ENCODE measurements at places on chromosomes 6 and 20. TPM values are rescaled to one million over a fixed set of nuclear protein-coding genes. Genes with fewer than 3 reads are reported as not detected.

The CNKSR3 gene
- total RNA-seq, result 23.9 TPM

The PI16 gene
- total RNA-seq, result 3.8 TPM

The RGS17 gene
- total RNA-seq, result 0.64 TPM

The TSBP1 gene
- total RNA-seq, result not detected

The NRSN1 gene
- total RNA-seq, result 0.17 TPM

The NHLRC1 gene
- 0.97 TPM for total RNA-seq

The KIFC1 gene
- total RNA-seq, result 2.1 TPM

The FAM209B gene
- 0.55 TPM for total RNA-seq

DNA sequence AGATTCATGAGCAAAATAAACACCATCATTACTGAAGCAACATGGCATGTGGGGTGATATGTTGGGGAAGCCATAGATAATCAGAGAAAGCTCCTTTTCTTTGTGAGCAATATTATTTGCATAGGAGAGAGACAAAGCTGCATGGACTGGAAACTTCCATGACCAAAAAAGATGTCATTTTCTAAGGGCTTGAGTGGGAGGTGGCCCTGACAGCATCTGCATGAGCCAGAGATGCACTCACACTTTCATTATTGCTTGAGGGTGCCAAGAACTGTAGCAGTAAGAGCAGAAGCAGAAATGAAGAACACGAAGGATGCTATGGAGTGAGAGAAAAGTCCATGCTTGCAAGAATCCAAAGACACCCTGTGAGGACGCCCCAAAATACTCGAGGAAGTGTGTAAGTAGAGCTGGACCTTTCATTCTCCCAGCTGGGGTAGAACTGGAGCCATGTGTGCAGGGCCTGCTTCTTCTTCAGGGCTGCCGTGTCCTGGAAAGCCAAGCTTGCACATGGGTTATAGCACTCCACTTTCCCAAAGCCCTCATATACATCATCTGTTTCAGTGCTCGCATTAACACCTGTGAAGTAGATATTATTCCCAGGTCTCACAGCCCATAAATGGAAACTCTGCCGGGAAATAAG is 851.2 kb downstream of the DHX35 start:
- no peak overlapping the region for H3K27ac ChIP-seq
- no peaks in the 10 kb centered on the region for H3K4me1 ChIP-seq
- H3K36me3 ChIP-seq, result no peaks in the 10 kb centered on the region
- no peaks in the 10 kb centered on the region for H3K27me3 ChIP-seq
- H3K4me3 ChIP-seq, result no peak overlapping the region
- no peak for DNase-seq

- DNase-seq, result no peak
- peaks cover under 1% of the 10 kb centered on the region for H3K36me3 ChIP-seq
- no peak overlapping the region for H3K27ac ChIP-seq
- H3K27me3 ChIP-seq, result no peaks in the 10 kb centered on the region
- no peaks in the 10 kb centered on the region for H3K4me1 ChIP-seq
- no peak overlapping the region for H3K4me3 ChIP-seq
These were observed 87.6 kb downstream of the BTBD9 start for GRCh38 chr6:38552121-38552520.

- H3K27me3 ChIP-seq, result no peaks in the 10 kb centered on the region
- H3K36me3 ChIP-seq, result peaks cover 7% of the 10 kb centered on the region
- no peak overlapping the region for H3K4me3 ChIP-seq
These were observed 108.1 kb downstream of the IRF4 start for GRCh38 chr6:499617-500016.

- no peak for DNase-seq
- H3K27me3 ChIP-seq, result no peaks in the 10 kb centered on the region
- H3K27ac ChIP-seq, result no peak overlapping the region
- H3K36me3 ChIP-seq, result no peaks in the 10 kb centered on the region
- H3K4me1 ChIP-seq, result no peaks in the 10 kb centered on the region
These were observed 770 bp downstream of the ULBP3 start for GRCh38 chr6:150068151-150068550.

DNA sequence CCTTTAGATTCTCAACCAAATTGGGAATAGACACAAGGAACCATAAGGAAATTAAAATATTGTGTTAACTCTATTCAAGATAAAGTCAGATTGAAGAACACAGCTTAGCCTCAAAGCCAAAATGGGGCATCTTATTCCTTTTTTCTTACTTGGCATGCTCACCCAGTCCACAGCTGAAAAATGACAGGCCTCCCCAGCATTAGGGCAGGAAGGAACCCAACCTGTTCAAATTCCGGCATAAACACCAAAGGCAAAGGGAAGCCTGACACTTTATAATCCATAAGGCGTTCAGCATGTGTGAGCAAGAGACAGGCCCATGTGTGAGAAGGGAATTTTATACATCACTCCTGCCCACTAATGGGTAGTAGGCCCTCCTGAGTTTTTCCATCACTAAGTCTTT is 2.9 kb downstream of the BEND6 start:
- H3K27me3 ChIP-seq, result no peaks in the 10 kb centered on the region
- no peak for DNase-seq

DNA sequence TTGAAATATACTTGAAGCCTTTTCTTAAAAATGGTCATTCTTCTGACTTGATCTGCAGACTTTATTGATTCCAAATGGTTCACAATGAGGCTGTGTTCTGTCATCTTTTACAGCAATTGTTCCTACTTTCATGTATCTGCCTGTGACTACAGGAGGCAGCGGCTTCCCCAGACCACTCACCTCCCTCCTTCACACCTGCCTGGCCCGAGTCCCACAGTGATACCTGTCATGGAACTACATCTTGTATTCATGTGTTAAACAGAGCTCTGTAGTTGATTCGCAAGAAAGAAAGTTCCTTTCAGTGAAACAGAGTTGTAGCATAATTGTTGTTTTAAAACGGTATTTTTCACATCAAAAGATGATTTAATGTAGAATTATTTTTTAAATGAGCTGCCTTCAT is 673.5 kb upstream of the AGPAT4 start:
- no peaks in the 10 kb centered on the region for H3K36me3 ChIP-seq
- no peaks in the 10 kb centered on the region for H3K4me1 ChIP-seq
- H3K27me3 ChIP-seq, result no peaks in the 10 kb centered on the region
- DNase-seq, result no peak

- H3K27me3 ChIP-seq, result no peaks in the 10 kb centered on the region
- DNase-seq, result no peak
- H3K27ac ChIP-seq, result peak overlapping the region; percentile 78
- no peak overlapping the region for H3K4me3 ChIP-seq
These were observed 21.5 kb upstream of the CCN5 start for GRCh38 chr20:44693627-44694026.

DNA sequence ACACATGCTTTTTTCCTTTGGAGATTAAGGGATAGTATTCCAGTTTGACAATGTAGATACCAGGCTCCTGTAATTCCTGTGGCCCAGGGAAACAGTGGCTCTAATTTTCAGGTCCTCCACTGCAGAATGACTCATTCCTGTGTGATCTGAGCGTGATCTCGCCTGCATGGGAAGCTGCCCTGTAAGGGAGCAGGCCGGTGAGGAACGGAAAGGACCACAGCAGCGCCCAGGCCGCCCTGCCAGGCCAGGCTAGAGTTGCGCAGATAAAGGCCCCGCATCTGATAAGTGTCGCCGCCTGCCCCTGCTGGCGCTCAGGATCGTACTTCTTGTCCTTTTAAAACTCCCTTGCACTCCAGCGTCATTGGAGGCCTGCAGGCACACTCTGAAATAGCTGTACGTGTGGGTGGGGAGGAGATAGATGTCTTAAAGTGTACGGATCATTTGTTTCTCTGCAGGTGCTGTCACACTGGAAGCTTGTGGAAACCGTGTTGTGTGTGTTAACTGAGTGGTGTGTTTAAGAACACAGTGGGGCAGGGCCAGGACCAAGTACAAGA is 60.7 kb downstream of the SYNJ2 start:
- H3K36me3 ChIP-seq, result no peaks in the 10 kb centered on the region
- H3K27me3 ChIP-seq, result no peaks in the 10 kb centered on the region
- H3K27ac ChIP-seq, result no peak overlapping the region
- H3K4me3 ChIP-seq, result no peak overlapping the region
- peaks cover 14% of the 10 kb centered on the region for H3K4me1 ChIP-seq

DNA sequence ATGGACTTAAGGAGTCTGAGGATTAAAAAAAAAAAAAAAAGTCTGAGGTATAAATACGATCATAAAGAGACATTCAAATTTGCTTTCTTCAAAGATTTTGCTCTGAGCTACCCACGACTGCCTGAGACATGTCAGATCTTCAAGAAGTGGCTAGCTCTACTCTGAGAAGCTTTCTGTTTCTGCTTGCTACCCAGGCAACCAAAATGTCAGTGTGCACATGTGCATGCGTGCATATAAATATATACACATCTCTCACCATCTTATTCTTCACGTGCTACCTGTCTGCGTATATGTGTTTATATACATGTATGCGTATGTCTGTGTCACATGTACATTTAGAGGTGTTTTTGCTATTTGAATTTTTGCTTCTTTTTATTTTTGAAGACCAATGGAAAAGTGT is 299.6 kb upstream of the STXBP5 start:
- H3K27me3 ChIP-seq, result no peaks in the 10 kb centered on the region
- peaks cover 22% of the 10 kb centered on the region for H3K4me1 ChIP-seq
- DNase-seq, result no peak
- H3K4me3 ChIP-seq, result no peak overlapping the region
- H3K27ac ChIP-seq, result no peak overlapping the region
- no peaks in the 10 kb centered on the region for H3K36me3 ChIP-seq

DNA sequence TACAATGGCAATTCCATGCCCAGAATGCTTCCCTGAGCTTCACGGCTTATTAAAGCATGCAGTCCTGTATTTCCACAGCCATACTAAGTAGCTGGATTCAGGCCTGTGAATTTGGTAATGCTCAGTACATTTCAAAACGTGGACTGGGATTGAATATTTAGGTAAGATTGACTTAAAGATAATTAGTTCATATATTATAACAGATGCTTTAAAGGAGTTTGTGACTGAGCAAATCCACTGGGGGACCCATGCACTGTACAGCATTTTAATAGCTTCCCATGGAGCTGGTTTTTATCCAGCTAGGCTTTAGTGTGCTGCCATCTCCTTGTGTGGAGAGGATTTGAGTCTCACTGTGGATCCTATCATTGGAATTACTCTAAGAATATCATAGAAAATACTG is 420.9 kb upstream of the FLRT3 start:
- H3K36me3 ChIP-seq, result no peaks in the 10 kb centered on the region
- H3K4me3 ChIP-seq, result no peak overlapping the region
- H3K4me1 ChIP-seq, result no peaks in the 10 kb centered on the region
- no peaks in the 10 kb centered on the region for H3K27me3 ChIP-seq
- DNase-seq, result no peak
- H3K27ac ChIP-seq, result no peak overlapping the region

DNA sequence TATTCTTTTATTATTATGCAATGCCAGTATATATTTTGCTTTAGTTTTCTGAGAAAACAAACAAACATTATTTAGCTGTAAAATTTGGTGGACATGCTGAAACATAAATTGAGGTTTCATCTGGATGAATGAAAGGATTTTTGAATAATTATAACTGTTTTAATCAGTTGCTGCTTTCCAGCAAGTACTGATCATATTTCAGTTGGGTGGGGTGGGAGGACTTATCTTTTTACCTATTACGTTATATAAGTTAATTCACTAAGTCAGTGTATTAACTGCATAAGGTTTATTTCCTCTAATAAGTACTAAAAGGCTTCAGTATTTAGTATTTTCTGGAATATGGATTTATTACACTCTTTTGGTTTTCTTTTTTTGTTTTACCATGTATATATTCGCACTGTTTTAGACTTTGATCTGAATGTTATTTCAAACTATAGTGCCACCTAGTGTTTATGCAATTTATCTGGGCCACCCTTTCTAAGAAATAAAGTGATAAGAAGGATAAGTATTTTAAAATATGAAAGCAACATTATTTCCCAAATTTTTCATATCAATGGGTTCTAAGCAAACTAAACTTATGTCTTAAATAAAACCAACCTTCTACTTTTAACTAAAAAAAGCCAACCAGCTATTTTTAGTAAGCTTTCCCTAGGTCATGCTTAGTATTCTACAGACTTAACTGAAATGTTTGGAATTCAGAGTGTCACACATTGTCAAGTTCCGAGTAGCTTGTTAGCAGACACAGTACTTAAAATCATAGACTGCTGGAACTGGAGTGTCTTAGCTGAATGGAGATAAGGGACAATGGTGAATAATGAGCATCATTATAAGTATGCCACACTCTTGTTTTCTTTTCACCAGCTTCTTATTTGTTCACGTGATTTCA is 105.4 kb upstream of the MCHR2 start:
- peak; percentile 39 for DNase-seq
- H3K36me3 ChIP-seq, result no peaks in the 10 kb centered on the region
- no peak overlapping the region for H3K27ac ChIP-seq
- H3K4me3 ChIP-seq, result no peak overlapping the region
- no peaks in the 10 kb centered on the region for H3K27me3 ChIP-seq
- H3K4me1 ChIP-seq, result no peaks in the 10 kb centered on the region

DNA sequence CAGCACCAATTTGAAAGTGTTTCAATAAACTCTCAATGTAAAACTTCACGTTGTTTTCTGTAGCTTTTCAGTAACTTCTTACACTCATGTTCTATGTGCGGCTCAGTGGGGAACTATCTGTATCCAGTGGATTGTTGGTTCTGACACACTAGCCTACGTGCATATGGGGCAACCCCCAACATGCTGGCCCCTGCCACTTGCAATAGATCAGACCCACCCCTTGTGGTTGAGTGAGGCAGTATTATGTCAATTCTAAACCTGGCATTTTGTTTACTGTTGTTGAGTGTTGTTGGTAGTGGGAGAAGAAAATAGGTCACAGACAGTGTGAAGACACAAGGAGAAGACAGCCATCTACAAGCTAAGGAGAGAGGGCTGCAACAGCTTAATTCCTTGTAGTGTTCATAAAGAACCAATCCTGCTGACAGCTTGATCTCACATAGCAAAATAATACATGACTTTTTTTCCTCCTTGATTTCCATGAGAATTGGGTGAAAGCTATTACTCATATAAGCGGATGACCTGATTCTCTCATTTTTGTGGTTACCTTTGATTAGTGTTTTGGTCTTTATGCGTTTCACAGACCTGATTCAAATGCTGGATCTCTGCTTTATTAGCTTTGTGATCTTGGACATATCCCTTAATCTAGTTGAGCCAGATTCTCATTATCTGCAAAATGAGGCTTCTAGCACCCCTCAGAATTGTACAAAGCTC is 320.4 kb downstream of the LAMA2 start:
- no peak overlapping the region for H3K27ac ChIP-seq
- no peak for DNase-seq
- no peaks in the 10 kb centered on the region for H3K36me3 ChIP-seq
- no peaks in the 10 kb centered on the region for H3K27me3 ChIP-seq

DNA sequence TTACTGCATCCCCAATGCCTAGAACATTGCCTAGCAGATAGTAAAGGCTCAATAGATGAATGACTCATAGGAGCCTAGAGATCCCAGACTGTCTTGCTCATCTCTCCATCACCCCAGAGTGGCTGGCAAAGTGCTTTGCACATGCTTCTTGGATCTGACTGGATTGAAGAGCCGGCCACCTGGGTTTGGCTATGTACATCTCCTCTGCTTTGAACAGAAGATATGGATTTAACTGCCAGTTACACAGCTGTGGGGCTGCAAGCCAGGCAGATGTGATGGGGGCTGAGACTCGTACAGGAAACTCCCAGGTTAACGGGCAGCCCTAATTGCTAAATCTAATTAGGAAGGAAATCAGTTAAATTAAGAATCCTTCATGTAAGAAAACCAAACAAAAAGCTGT is 28.6 kb downstream of the MYLIP start:
- H3K4me1 ChIP-seq, result no peaks in the 10 kb centered on the region
- H3K4me3 ChIP-seq, result no peak overlapping the region
- no peak overlapping the region for H3K27ac ChIP-seq
- DNase-seq, result no peak
- H3K27me3 ChIP-seq, result no peaks in the 10 kb centered on the region

Measured in lung (tissue), 17 donors.